ENCODE measurements at places on chromosomes 1 and 21.
A peak's percentile ranks its signal among the peaks of the same experiment; 100 is the strongest.

DNA sequence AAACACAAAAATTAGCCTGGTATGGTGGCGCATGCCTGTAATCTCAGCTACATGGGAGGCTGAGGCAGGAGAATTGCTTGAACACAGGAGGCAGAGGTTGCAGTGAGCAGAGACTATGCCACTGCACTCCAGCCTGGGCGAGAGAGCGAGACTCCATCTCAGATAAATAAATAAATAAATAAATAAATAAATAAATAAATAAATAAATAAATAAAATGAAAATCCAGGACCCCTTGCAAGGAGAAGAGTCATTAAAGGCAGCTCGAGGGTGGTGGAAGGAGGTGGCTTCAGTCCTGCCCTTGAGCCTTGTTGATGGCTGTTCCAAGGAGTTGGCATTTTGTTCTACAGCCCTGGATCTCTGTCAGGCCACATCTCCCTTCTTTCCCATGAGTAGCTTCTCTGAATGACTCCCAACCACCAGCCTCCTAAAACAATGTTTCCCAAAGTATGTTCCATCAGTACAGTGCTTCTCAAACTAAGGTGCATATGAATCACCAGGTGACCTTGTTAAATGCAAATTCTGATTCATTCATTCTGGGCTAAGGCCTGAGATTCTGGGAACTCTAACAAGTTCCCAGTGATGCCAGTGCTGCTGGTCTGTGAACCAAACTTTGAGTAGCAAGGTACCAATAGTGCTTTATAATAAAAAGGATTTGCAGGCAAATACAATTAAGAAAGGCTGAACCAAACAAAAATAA lies 99.0 kb downstream of the KCNN3 start:
- no peak for DNase-seq

GRCh38 chr1:117188816-117189437 lies 21.8 kb downstream of the VTCN1 start:
- no peak for DNase-seq

DNA sequence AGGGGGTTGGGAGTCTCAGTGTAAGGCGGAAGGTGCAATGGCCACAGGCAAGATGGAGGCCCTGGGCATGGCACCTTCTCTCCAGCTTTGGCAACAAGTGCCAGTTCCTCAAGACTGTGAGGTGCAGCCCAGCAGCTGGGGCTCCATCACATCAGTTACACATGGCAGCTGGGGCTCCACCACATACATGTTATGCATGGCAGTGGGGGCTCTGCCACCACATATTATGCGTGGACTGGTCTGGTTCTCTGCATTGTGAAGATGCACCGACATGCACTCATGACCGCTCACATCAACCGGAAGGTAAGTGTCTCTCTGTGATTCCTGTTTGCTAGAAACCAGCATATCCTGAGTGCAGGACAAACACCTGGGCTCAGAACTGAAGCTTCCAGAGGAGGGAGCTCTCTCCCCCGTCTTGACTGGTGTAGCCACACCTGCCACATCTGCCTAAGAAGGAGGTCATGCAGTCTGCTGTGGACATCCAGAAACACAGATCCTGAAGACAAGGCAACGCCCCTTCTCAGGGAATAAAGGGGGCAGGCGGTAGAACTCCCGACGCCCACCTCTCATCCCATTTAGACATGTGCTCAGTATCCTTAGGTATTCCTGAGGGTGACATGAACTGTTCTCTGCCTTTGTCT lies 104.1 kb upstream of the TMPRSS2 start:
- DNase-seq = peak; percentile 73

DNA sequence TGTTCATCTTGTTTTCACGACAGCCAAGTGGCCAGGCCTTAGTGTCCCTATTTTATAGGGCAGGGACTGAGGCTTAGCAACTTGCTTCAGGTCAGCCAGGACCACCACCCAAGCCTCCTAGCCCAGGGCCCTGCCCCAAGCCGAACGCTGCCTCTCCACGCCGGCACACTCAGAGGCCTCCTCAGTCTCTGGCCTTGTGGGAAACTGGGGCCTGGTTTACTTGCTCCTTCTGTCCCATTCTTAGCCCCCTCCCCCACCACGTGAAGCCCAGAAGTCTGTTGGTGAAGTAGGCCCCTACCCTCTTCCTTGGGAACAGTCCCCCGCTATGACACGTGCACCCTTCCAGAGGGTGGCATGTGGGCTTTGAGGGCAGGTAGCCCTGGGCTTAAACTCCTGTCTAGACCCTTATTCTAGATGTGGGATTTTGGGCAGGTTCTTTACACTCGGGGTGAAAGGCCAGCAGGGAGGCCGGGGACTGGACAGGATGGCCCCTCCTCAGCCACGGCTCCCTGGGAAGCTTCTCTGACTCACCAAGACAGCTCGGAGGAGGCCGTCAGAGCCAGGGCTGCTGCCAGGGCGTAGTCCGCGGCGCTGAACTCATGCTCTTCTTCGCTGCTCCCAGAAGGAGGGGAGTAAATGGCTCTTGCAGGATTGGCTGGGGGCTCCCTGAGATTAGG lies 4.3 kb downstream of the MYOM3 start:
- no peak for DNase-seq

GRCh38 chr1:10836726-10837125 lies 40.3 kb upstream of the CASZ1 start:
- peak; percentile 67 for DNase-seq

DNA sequence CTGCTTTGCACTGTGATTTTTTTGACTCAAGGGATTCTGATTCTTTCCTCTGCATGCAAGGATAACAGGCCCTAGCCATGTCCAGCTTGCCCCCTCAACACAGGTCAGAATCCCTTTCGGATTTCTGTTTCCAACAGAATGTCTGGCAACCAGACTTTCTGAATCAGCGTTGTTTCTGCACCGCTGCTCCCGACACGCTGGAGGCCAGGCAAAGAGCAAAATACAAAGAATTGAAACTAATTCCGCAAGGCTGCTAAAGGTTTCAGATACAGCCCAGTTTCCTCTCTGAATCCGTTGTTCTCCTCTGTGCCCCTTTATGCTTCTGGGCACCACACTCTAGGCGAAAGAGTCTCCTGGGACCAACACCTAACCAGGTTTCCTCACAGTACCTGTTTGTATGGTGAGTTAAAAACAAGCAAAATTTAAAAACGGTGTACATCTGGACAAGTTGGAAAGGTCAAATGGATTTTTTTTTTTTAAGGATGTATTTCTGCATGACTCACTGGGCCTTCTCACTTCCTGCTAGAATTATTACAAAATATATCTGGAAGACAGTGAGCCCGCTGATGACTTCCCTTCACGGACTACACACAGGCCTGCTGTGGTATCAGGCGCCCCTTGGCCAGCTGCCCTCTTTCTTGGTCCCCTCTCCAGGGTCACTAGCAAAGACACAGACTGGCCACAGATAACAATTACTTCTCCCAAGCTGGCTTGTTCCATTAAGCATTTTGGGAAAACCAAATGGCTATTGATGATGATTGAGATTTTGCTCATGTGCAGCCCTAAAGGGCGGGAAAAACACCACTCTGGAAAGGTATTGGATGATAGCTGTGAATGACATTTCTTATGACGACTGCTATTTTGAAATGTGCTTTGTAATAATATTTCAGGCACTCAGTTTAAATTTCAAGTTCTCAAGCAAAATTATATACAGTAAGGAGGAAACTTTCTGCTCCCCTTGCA lies 118.3 kb downstream of the TGFB2 start:
- no peak for DNase-seq

DNA sequence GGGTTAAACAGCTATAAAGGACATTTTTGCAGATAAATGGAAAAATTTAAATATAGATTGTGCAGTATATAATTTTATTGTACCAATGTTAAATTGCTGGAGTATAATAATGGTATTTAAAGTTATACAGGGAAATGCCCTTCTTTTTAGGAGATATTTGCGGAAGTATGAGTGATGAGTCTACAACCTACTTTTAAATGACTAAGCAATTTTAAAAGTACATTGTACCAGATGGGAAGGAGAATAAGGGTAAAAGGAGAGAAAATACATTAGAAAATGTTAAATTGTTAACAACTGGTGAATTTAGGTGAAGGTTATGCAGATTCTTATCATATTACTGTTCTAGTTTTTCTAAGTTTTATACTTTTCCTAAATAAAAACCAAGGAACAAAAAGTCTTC lies 91.8 kb downstream of the ZZZ3 start:
- DNase-seq = no peak

DNA sequence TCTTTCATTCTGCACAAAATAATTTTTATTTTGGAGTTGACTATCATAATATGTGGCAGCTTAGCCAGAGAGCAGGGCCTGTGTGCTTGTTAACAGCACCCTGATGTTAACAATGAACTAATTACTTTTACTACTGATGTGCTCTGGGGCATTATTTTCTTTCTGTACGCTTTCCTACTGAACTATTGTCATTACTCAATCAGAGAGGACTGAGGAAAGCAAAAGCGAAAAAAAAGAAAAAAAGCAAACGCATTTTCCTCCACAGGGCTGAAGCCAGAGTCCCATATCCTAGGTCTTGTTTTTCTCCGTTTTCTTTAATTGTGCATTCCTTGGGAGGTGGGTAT lies 221.2 kb downstream of the TTLL7 start:
- no peak for DNase-seq
